ENCODE measurements at places on chromosomes 1 and 21. TPM values are rescaled to one million over a fixed set of nuclear protein-coding genes. Genes with fewer than 3 reads are reported as not detected.
A peak's percentile ranks its signal among the peaks of the same experiment; 100 is the strongest.

DNA sequence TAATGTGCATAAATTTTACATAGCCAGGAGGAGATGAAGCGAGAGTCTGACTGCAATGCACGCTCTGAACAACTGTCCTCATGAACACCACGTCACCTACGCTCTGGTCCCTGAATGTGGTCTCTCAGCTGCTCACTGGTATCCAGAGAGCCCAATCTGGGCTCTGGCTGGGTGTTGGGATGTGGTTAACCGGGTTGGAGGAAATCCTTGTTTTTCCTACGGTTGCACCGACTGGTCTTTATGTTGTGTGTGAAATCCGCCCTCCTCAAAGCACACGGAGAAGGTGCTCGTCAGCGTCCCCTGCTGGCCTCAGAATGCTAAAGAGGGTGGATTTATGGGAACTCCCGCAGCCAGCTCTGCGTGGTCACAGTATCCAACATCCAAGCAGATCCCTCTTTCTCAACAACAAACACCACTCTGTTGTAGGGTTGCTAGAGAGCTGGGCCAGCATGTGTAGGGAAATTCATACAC, 51.8 kb upstream of the FAM89A start:
- no peak for DNase-seq

The ERMAP gene
- total RNA-seq: 15.6 TPM

The KCNJ9 gene
- total RNA-seq: not detected

GRCh38 chr1:228802386-228803220, 67.3 kb downstream of the RHOU start:
- DNase-seq: no peak

- no peak for DNase-seq
Measured at GRCh38 chr1:228073857-228074545, 8.5 kb upstream of the ARF1 start.

The TAS1R3 gene
- 0.89 TPM for total RNA-seq

DNA sequence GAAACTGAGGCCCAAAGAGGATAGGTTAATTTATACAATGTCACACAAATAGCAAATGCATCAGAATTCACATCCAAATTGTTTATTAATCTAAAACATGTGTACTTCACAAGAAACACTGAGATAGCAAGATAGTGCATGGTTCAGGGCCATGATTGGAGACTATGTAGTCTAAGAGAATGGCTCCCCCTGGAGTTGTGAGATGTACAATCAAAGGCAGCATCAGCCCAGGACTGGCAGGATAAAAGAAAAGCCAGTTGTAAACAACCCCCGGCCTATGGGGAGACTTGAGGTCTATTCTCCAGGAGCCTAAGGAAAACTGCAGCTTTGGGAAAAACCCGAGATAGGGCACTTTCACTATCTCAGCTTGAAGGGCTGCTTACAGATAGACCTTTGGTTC, 511.0 kb downstream of the OMA1 start:
- no peak for DNase-seq

The NEK2 gene
- total RNA-seq: 2.0 TPM

DNA sequence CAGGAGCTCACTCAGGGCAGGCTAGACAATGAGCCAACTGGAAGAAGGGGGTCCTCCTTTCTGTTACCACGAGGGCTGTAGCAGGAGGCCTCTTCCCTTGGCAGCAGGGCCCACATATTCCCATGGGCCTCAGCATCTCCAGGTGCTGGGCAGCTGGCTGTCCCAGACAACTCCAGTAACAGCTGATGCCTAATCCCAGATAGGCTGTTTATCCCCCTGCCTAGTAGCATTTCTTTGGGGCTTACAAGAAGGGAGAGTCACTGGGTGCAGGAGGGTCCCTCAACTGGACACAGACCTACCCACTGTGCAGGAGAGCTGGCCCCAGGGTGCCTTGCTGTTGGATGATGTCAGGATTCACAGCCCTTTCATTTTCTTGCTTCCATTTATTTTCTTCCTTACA, 278.2 kb downstream of the DSCAM start:
- no peak for DNase-seq

The SETDB1 gene
- total RNA-seq: 38.9 TPM

DNA sequence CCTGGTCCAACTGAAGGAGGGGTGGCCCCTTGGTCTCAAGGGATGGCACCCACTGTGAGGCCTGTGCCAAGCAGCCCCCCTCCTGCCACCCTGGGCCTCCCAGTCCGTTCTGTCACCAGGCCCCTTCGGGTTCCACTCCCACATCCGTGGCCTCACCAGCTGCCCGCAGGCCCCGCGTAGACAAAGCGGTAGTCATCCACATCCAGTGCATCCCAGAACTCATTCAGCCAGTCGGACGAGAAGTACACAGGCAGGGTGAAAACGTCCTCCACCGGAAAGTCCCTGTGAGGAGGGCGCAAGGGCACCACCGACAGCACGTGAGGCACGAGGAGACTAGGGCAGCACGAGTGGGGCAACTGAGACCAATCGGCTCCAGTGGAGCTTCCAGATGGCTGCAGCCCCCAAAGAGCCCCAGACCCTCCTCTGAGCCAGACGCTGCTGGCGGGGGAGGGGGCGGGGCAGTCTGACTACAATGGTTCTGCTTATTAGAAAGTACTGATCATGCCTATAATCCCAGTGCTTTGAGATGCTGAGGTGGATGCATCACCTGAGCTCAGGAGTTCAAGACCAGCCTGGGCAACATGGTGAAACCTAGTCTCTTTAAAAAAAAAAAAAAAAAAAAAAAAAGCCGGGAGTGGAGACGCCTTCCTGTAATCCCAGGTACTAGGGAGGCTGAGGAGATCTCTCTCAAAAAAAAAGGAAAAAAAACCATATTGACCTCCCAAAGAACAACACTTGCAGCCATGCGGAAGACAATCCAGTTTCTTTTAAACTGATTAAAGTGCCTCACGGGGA, 1.2 kb downstream of the JMJD4 start:
- peak; percentile 13 for DNase-seq

GRCh38 chr1:69055194-69055593, 512.5 kb upstream of the LRRC7 start:
- DNase-seq: no peak

DNA sequence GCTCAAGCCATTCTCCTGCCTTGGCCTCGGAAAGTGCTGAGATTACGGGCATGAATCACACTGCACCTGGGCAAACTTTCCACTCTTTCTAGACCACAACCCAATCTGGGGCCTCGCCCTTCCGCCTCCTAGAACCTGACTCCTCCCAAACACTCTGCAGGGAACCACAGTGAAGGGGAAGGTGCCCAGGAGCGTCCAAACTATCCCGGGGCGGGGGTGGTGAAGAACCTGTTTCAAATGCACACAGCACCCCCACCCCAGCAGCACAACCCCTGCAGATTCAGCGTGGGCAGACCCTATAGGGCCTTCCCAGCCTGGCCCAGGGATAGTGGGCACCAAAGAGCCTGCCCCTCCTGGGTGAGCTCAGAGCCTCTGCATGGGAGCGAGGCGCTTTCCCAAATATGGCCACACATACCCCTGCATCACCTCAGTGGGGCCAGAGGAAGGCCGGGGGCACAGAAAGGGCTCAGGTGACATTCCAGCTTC, 86.9 kb downstream of the STUM start:
- DNase-seq: no peak
